ENCODE measurements at places on chromosomes 16 and 17.

DNA sequence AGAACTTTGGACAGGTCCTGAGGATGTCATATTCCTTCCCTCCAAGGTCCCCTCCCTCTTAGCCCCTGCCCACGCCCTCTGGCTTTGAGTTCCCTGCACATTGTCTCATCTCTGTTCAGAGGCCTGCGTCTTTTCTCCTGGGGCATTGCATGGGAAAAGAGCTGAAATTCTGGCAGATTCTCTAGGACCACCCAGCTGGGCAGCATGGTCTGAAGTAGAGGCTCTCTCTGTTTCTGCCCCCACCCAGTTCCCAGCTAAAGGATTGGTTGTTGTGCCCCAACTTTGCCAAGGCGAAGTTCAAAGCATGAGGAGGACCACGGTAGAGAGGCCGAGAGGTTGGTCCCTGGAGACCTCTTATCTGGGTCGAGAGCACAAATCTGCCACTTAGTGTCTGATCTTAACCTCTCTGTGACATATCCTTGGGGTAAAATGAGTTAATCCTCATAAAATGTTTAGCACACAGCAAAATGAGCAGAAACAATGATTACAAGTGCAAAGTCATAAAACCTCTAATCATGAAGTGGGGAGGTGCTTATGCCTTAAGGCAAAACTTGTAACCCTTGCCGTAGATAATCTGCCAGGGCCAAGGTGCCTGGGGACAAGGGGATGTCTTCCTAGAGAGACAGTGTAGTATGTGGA, 2.4 kb downstream of the ABAT start:
- no peak for DNase-seq

- DNase-seq = no peak
These were observed 7.2 kb downstream of the ADORA2B start for GRCh38 chr17:15952048-15952532.

DNA sequence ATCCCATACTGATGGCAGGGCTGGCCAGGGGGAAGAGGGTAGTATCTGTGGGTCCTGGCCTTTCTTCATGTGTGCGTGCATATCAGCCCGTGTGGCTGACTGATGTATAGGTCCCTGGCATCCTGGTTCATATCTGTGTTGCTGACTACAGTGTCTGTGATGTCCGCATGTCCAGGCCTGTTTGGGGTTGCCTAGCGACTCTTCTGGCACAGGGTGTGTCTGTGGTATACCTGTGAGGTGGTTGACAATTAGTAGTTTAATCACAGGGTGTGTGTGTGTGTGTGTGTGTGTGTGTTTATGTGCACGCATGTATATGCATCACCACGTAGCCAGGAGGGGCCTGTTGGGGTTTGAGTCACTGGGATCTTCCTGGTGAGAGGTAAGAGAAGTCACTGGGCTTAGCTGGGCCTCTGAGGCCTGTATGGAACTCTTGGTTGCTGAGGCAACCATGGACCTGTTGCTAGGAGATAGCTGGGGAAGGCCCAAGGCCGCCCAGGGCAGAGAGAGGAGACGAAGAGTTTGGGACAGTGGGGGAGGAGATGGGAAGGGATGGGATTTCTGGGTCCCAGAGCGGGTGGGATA, 603 bp upstream of the TMEM95 start:
- DNase-seq = peak; percentile 36

DNA sequence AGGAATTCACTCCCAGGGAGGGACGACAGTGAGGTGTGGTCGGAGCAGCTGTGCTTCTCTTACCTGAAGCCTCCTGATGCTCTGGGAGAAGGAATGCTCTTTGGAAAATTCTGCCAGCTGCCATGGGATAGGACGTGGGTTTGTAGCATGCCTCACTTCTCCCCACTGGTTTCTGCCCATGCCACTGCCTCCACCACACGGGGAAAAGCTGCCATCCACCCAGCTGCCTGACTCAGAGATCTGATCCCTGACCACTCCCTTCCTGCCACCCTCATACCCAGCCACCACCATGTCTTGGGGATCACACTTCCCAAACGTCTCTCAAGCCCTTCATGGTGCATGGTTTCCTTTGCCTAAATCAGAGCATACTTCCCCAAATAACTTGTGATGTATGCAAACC, 80.0 kb downstream of the CPPED1 start:
- DNase-seq = no peak

- no peak for DNase-seq
These were observed 39.4 kb downstream of the CAPNS2 start for GRCh38 chr16:55605754-55606336.

DNA sequence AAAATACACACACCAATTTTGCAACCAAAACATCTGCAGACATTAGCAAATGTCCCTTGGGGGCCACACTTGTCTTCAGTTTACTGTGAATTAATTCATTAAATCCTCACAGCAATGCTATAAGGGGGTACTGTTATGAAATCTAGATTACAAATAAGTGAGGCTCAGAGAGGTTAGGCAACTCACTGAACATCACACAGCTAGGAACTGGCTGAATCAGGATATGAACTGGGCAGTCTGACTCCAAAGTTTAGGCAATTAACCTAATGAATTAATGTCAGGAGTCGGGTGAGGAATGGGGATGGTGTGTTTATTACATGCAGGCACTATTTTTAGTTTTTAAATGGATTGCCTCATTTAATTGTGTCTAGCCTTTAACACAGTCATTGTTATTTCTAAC, 305.7 kb upstream of the XYLT1 start:
- no peak for DNase-seq

DNA sequence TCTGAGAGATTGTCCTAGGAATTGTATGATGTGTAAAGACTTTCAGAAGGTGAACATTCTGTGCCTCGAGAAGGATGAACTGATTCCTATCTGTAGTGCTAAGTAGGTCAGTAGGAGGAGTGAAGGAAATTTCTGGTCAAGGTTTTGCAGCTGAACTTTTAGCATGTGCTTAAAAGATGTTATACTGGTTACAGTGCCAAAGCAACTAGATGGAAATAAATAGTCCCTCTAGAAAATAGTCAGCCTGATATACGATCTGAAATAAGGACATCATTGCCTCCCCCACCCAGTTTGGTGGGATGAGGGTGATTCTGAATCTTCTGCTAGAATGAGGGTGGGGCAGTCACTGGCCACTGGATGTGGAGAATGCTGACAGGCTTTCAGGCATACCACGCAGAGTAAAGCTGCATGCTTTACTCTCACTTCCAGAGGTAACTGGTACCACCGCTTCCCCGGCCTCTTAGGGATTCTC, 57.2 kb upstream of the VPS4A start:
- no peak for DNase-seq

DNA sequence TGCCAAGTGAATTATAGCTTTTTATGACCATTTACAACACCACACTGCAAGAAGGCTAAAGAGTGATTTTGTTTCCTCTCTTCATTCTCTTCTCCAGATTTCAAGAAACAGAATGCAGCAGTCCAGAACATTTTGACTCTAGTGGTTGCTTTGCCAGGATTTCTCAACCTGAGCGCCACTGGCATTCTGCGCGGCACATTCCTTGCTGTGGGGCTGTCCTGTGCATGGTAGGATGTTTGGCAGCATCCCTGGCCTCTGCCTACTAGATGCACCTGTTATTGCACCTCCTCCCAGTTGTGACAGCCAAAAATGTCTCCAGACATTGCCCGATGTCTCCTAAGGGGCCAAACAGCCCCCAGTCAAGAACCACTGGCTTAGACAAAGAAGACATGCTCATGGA, 25.7 kb upstream of the SLC39A11 start:
- DNase-seq = no peak

- DNase-seq = no peak
These were observed 24.4 kb upstream of the ETV4 start for GRCh38 chr17:43570518-43570928.

- DNase-seq = no peak
These were observed 58.4 kb downstream of the PHKB start for GRCh38 chr16:47519546-47519945.
